ENCODE measurements at places on chromosomes 2 and 18. TPM values are rescaled to one million over a fixed set of nuclear protein-coding genes. Genes with fewer than 3 reads are reported as not detected.
A peak's percentile ranks its signal among the peaks of the same experiment; 100 is the strongest.

GRCh38 chr2:70141212-70141901 is 49.5 kb downstream of the C2orf42 start:
- peak; percentile 52 for DNase-seq

DNA sequence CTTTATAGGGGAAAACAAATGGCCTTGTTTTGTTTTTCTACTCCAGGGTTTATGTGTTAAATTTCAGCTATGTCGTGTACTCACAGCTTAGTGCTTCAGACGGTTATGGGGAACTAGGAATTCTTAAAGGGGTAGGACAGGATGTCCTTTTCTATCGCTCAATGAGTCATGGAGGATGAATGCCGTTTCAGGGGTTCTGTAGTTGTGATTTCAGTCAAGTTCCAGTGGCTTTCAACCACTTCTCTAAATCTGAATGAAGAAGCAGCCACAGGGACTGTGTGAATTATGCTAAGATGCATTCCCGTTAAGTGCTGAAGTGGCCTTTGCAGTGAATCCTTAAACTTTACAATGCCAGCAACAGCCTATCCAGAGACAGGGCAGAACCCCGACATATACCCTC is 1231.7 kb upstream of the ZEB2 start:
- DNase-seq = no peak

The TUBA3D gene
- total RNA-seq = not detected

The IL1R1 gene
- 1.3 TPM for total RNA-seq

DNA sequence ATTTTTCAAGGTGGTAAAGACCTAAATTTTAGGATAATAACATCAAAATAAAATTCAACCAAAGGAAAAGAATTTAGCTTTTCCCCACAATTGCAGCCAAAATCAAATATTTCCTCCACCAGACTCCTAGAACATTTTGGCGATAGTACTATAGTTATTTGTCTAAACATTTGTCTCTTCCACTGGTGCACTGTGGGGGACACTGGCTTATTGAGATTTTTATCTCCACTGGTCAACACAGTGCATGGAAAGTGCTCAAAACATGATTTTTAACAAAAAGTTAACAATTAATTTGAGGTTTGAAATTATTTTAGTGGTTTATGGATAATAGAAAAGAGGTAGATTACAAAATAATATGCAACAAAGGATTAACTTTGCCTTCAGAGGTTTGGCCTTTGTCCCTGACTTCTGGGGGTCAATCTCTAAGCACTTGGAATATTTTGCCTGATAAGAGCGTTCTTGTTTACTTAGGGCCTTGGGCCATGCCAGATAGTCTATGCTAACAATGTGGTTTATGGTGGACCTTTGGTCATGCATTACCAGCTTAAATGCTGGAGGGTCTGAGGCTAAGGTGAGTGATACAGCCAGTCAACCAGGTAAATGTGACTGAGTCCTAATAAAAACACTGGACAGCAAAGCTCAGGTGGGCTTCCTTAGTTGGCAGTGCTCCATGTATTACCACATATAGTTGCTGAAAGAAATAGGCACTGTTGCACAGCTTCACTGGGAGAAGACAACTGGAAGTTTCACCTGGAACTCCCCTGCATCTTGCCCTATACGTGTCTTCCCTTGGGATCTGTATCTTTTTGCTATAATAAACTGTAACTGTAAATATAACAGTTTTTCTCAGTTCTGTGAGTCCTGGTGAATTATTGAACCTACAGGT is 67.2 kb upstream of the SATB2 start:
- no peak for DNase-seq

The CROCC2 gene
- 0.36 TPM for total RNA-seq

Data from progenitor cell of endocrine pancreas (in vitro differentiated cells).